ENCODE measurements at places on chromosomes 13 and 19. TPM values are rescaled to one million over a fixed set of nuclear protein-coding genes. Genes with fewer than 3 reads are reported as not detected.

IGFLR1 gene
- 6.9 TPM for total RNA-seq

PRTN3 gene
- 2.6 TPM for total RNA-seq

ZNF730 gene
- 1.8 TPM for total RNA-seq

KCNN1 gene
- total RNA-seq, result 1.8 TPM

PTH2 gene
- not detected for total RNA-seq

RPS15 gene
- total RNA-seq, result 4,639 TPM

PCDH8 gene
- not detected for total RNA-seq

MUC16 gene
- total RNA-seq, result under 0.01 TPM

LMO7 gene
- 16.4 TPM for total RNA-seq

Data from epithelial cell of alveolus of lung (primary cell).